ENCODE measurements at places on chromosomes 1 and 21. TPM values are rescaled to one million over a fixed set of nuclear protein-coding genes. Genes with fewer than 3 reads are reported as not detected.

GRCh38 chr1:42736152-42736551, 3.9 kb downstream of the CLDN19 start:
- no peaks in the 10 kb centered on the region for H3K27me3 ChIP-seq
- no peak overlapping the region for H3K27ac ChIP-seq
- H3K4me1 ChIP-seq: peaks cover 7% of the 10 kb centered on the region
- H3K36me3 ChIP-seq: no peaks in the 10 kb centered on the region

DNA sequence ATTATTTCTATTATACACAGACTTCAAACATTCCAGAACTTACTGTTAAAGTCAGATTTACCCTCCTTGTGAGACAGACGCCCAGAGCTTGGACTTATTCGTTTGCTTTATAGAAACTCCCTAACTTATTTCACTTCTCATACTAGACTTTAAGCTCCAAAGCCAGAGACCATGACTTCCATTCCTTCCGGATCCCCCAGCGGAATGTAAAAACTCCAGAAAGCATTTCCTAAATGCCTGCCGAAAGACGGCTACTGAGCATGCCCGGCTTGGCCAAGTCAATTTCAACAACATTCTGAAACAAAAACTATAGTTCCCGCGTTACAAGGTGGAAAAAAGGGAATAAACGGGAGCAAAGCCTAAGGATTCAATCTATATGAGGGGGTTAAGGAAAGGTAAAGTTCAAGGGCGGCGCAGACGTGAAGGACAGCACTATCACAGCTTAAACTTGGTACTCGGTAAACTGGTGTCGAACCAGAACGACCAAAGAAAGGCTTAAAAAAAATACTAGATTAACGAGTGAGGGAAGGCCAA, 1.1 kb downstream of the USP48 start:
- H3K36me3 ChIP-seq: peaks cover 20% of the 10 kb centered on the region
- no peak for DNase-seq
- H3K4me3 ChIP-seq: peak overlapping the region; percentile 94
- peaks cover 25% of the 10 kb centered on the region for H3K4me1 ChIP-seq
- H3K27ac ChIP-seq: peak overlapping the region; percentile 100
- peaks cover 2% of the 10 kb centered on the region for H3K27me3 ChIP-seq

GRCh38 chr1:76705560-76705959, 161.7 kb upstream of the ST6GALNAC5 start:
- DNase-seq: no peak
- H3K27me3 ChIP-seq: no peaks in the 10 kb centered on the region
- no peak overlapping the region for H3K27ac ChIP-seq
- H3K4me1 ChIP-seq: no peaks in the 10 kb centered on the region
- no peaks in the 10 kb centered on the region for H3K36me3 ChIP-seq
- H3K4me3 ChIP-seq: no peak overlapping the region

DNA sequence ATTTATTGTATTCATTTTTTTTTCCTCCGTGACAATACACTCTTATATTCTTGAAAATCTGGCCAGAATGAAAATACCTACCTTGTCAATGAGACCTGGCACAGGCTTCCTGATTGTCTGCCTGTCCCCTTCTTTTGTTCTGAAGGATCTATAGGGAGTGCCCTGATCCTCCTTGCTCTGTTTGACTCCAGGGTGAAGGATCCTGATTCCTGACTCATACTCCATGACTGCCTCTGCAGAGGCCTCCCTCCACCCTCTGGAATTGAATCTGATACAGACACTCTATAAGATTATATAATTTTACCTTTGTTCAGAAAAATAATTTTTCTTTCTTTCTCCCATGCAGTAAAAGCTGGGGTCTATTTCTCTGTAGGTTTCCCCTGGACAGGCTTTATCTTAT, 116.2 kb downstream of the HMCN1 start:
- H3K4me3 ChIP-seq: no peak overlapping the region
- no peak for DNase-seq
- no peak overlapping the region for H3K27ac ChIP-seq
- peaks cover 3% of the 10 kb centered on the region for H3K27me3 ChIP-seq

- peaks cover 28% of the 10 kb centered on the region for H3K36me3 ChIP-seq
- H3K27me3 ChIP-seq: peaks cover 6% of the 10 kb centered on the region
- no peak for DNase-seq
- peak overlapping the region; percentile 98 for H3K27ac ChIP-seq
- peaks cover 38% of the 10 kb centered on the region for H3K4me1 ChIP-seq
Measured at GRCh38 chr1:89995598-89996449, 914 bp downstream of the ZNF326 start.

DNA sequence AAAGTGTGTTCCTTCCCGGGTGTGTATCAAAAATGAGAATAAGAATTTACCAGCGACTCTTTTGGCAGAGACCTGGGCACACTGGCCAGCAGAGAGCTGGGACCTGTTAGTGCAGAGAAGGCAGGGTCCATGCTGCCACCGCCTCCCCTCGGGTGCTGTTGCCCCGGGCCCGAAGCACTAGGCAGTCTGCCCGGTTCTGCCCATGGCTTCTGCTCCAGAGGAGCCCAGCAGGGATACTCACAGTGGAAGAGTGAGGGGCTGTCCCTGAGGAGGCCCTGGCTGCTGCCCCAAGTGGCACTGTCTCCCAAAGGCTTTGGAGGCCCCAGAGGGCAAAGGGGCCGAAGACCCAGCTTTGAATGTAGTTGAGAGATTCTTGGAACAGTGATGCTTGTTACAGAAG, 80.5 kb downstream of the MIS18A start:
- H3K27ac ChIP-seq: no peak overlapping the region
- no peaks in the 10 kb centered on the region for H3K27me3 ChIP-seq
- H3K36me3 ChIP-seq: no peaks in the 10 kb centered on the region
- no peak for DNase-seq
- no peaks in the 10 kb centered on the region for H3K4me1 ChIP-seq

- no peak overlapping the region for H3K4me3 ChIP-seq
- no peaks in the 10 kb centered on the region for H3K36me3 ChIP-seq
- no peak overlapping the region for H3K27ac ChIP-seq
- no peaks in the 10 kb centered on the region for H3K4me1 ChIP-seq
- H3K27me3 ChIP-seq: no peaks in the 10 kb centered on the region
Measured at GRCh38 chr1:79259390-79260336, 253.1 kb upstream of the ADGRL4 start.

GRCh38 chr21:37915941-37916309, 332 bp downstream of the KCNJ6 start:
- H3K36me3 ChIP-seq: no peaks in the 10 kb centered on the region
- DNase-seq: no peak
- no peak overlapping the region for H3K27ac ChIP-seq
- H3K4me1 ChIP-seq: no peaks in the 10 kb centered on the region

GRCh38 chr1:14946684-14947238, 206.8 kb upstream of the TMEM51 start:
- H3K4me3 ChIP-seq: no peak overlapping the region
- DNase-seq: no peak
- no peaks in the 10 kb centered on the region for H3K4me1 ChIP-seq
- H3K27ac ChIP-seq: no peak overlapping the region
- H3K27me3 ChIP-seq: no peaks in the 10 kb centered on the region

GRCh38 chr1:202998836-202999750, 8.1 kb upstream of the TMEM183A start:
- peak; percentile 90 for DNase-seq
- no peaks in the 10 kb centered on the region for H3K36me3 ChIP-seq
- peaks cover 17% of the 10 kb centered on the region for H3K4me1 ChIP-seq

DNA sequence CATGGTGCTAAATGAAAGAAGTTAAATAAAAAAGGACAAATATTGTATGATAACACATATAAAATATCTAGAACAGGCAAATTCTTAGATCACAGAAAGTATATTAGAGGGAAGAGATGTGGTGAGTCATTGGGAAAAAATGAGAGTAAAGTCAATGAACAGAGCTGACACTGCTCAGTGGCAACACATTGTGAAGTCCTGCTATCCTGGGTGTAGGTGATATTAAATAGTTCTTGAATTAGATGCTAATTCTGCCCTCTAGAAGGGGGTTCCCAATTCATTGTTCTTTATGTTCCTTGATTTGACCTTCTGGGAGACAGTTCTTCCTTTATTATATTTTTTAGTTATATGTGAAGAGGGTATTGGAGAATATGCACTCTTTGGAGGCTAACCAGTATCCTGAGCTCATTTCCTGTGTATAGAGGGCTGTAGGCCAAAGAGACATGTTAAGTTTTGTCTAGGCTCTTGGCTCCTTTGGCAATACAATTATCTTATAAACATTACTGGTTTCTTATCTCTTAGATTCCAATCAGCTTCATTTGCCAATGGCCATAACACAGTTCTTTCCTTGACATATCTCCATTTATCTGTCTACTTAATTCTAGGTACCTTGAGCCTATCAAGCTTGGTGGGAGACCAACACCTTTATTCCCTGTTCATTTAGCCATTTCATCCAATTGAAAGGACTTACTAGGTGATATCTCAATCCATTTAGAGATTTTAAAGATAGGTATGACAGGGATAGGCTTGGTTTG, 6.6 kb upstream of the SLC35A3 start:
- no peak overlapping the region for H3K27ac ChIP-seq
- H3K4me1 ChIP-seq: peaks cover 2% of the 10 kb centered on the region
- H3K27me3 ChIP-seq: no peaks in the 10 kb centered on the region
- peaks cover under 1% of the 10 kb centered on the region for H3K36me3 ChIP-seq
- H3K4me3 ChIP-seq: no peak overlapping the region

GRCh38 chr1:201946224-201946908, at the start of gene LMOD1:
Gene LMOD1, minus strand, starts transcription at chr1:201946548. Its CDS starts 208 bp downstream, at chr1:201946340.
- H3K27ac ChIP-seq: no peak within 1 kb of the TSS
- no peaks in the 10 kb centered on the region for H3K36me3 ChIP-seq
- DNase-seq: no peak

GRCh38 chr1:247175458-247175857, 3.6 kb upstream of the ZNF124 start:
- peaks cover 1% of the 10 kb centered on the region for H3K36me3 ChIP-seq
- peaks cover 1% of the 10 kb centered on the region for H3K4me1 ChIP-seq
- H3K27ac ChIP-seq: no peak overlapping the region
- H3K4me3 ChIP-seq: no peak overlapping the region
- DNase-seq: no peak
- no peaks in the 10 kb centered on the region for H3K27me3 ChIP-seq

DNA sequence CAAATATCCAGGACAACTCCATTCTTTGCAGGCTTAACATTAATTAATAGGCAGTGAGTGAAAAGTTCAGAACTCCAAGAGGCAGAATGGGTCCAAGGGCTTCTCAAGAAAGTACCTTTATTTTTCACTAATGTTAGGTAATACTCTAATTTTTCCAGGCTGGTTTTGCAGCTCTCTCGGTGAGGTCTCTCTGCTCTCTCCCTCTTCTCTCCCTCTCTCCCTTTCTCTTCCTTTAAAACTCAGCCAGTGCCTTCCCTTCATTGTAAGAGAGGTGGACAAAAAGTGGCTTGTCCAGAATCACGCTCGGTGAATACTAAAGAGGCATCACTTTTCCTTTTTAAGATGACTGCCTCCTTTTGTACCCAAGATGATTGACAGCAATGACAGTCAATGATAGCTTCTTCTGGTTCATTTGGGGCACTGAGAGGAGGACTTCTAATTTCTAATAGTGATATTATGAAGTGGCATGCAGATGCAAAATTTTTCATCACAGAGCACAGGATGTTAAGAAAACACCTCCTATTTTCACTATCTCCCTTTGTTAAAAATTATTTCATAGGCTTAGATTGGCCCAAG, 1.3 kb upstream of the CHI3L1 start:
- no peaks in the 10 kb centered on the region for H3K4me1 ChIP-seq
- no peak for DNase-seq
- no peaks in the 10 kb centered on the region for H3K36me3 ChIP-seq

DNA sequence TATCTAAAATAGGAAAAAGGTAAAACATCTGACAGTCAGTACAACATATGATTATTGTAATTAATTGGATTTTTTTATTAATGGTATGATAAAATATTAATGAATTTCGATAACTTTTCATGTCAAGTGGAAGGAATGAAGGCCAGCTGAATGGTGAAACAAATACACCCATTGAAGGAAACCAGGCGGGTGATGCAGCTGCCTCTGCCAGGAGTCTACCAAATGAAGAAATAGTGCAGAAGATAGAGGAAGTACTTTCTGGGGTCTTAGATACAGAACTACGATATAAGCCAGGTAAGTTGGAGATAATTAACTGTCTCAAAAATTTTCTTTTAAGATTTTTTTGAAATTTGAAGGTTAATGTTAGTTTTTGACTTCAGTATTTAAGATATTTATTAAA, 3.2 kb downstream of the SON start:
- H3K4me3 ChIP-seq: no peak overlapping the region
- peaks cover 52% of the 10 kb centered on the region for H3K36me3 ChIP-seq
- peaks cover 24% of the 10 kb centered on the region for H3K4me1 ChIP-seq
- H3K27me3 ChIP-seq: no peaks in the 10 kb centered on the region
- peak; percentile 47 for DNase-seq
- H3K27ac ChIP-seq: no peak overlapping the region

DNA sequence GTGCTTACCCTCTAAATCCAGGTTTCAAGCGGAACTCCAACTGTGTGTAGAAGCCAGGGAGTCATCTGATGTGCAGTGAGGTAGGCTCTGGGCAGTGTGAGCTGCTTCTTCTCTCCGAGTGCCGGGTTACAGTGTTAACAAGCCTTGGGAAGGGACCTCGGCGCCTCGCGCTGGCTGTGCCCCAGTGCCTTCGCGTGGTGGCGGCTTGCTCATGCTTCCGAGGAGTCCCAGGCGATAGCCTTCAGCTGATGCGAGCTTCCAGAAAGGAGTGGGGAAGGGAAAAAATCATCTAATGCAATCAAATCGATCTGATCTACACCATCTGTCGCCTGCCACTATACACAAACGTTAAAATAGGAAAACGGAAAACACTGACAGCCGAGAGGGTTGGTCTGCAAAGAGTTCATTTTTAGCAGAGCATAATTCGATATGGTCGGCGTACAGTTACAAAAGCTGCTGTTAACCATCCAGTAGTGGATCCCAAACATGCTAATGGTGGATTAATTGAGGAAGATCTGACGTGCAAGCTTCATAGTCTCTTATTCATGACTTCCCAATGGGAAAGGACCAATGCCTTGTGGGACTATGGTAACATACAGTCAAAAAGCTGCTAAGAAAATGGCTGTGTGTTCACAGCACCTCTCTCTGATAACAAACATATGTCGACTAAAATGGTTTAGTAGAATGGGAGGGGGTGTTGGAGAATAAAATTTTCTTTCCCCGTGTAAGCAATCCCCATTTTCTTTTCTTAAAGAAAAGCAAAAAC, 128.7 kb upstream of the DPYD start:
- H3K27ac ChIP-seq: no peak overlapping the region
- DNase-seq: peak; percentile 58
- peaks cover 85% of the 10 kb centered on the region for H3K27me3 ChIP-seq
- no peaks in the 10 kb centered on the region for H3K36me3 ChIP-seq
- peaks cover 33% of the 10 kb centered on the region for H3K4me1 ChIP-seq

GRCh38 chr1:58783993-58784757, at the start of gene JUN:
Gene JUN, minus strand, starts transcription at chr1:58784047. Its CDS starts 977 bp downstream, at chr1:58783070.
- H3K4me1 ChIP-seq: peaks cover 36% of the 10 kb centered on the region
- peak within 1 kb of the TSS; percentile 99 for H3K27ac ChIP-seq
- peak within 1 kb of the TSS; percentile 97 for H3K4me3 ChIP-seq
- peak; percentile 99 for DNase-seq
- H3K27me3 ChIP-seq: peaks cover 7% of the 10 kb centered on the region

The OLIG2 gene
- total RNA-seq: not detected

The RHBDL2 gene
- total RNA-seq: not detected

The FAAH gene
- 6.8 TPM for total RNA-seq

The C21orf58 gene
- total RNA-seq: 28.4 TPM

The FBXO2 gene
- 1.0 TPM for total RNA-seq

The GUCA2B gene
- not detected for total RNA-seq

The NBPF3 gene
- 2.8 TPM for total RNA-seq

The FAM78B gene
- total RNA-seq: 1.9 TPM

All from activated CD4-positive, alpha-beta T cell treated with anti-CD3 and anti-CD28 coated beads, Interleukin-2, amount 10 ng/mL, durations not matched to agents 24 days and 14 days (primary cell).